SK-MEL-5 (cell line): ENCODE measurements at places on chromosomes 3 and 15.

GRCh38 chr3:195766671-195767070 is 45.1 kb downstream of the MUC4 start:
- no peak for DNase-seq

- peak; percentile 24 for DNase-seq
Measured at GRCh38 chr3:116579840-116580239, 129.7 kb upstream of the TUSC7 start.

DNA sequence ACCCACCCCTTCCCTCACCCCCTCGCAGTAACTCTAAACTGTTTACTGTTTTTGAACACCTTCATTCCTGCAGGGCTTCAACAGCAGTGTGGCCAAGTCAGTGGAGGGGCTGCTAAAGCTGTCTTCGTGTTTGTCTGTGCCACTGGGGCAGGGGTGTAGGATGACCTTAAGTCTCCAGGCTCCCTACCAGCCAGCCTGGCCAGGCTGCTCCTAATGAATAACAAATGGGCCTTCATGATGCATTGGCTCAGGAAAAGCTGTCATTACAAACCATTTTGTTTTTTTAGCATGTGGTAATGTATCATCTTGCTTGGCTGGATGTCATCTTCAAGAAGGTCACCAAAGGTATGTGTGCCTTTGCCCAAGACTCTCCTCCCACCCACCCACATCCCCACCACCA is 372.2 kb upstream of the WNT5A start:
- no peak for DNase-seq

- no peak for DNase-seq
Measured at GRCh38 chr3:37811625-37812498, 49.8 kb upstream of the CTDSPL start.

- no peak for DNase-seq
Measured at GRCh38 chr3:127081001-127081720, 98.2 kb downstream of the PLXNA1 start.

- DNase-seq, result peak; percentile 13
Measured at GRCh38 chr3:100006570-100007271, 107.6 kb downstream of the FILIP1L start.

- DNase-seq, result no peak
Measured at GRCh38 chr3:143901105-143901504, 52.8 kb upstream of the SLC9A9 start.

DNA sequence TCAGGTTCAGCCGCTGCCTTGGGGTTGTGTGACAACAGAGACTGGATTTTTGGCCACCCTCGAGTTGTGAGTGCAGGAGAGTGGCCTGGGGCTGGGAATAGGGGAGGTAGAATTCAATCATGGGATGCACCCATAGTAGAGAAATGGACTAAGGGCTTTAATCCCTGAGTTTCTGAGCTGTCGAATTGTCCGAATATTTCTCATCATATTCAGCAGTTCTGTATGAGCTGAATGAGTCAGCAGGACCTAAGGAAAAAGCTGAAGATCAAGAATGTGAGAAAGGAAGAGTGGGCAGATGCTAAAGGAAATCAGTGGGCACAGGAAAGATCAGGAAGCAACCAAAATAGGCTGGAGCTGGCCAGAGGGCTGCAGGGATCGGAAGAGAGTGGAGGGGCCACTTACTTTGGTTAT is 44.4 kb upstream of the SACM1L start:
- DNase-seq, result no peak

- DNase-seq, result peak; percentile 56
Measured at GRCh38 chr3:151871639-151872468, 1.6 kb upstream of the SUCNR1 start.

- DNase-seq, result peak; percentile 82
Measured at GRCh38 chr3:146640955-146641867, 36.1 kb upstream of the PLSCR5 start.

- no peak for DNase-seq
Measured at GRCh38 chr3:52433328-52433995, 11.4 kb downstream of the SEMA3G start.

GRCh38 chr3:79385211-79385610 is 382.6 kb downstream of the ROBO1 start:
- no peak for DNase-seq

DNA sequence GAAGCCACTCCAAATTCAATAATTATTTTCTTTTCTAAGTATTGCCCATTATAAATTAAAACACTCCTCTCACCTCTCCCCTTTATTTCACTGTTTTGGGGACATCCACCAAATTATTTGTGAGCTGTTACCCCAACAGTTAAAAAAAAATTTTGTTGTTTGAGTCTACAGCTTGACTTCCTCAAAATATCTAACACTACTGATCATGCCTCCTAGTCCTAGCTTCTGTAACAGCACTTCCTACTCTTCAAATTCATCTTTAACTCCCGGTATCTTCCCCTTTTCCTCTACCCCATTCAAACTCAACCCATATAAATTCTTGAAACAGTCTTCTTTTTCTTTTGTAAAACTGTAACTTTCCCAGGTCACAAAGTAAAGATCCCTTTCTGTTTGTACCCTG is 15.9 kb downstream of the PARL start:
- no peak for DNase-seq

DNA sequence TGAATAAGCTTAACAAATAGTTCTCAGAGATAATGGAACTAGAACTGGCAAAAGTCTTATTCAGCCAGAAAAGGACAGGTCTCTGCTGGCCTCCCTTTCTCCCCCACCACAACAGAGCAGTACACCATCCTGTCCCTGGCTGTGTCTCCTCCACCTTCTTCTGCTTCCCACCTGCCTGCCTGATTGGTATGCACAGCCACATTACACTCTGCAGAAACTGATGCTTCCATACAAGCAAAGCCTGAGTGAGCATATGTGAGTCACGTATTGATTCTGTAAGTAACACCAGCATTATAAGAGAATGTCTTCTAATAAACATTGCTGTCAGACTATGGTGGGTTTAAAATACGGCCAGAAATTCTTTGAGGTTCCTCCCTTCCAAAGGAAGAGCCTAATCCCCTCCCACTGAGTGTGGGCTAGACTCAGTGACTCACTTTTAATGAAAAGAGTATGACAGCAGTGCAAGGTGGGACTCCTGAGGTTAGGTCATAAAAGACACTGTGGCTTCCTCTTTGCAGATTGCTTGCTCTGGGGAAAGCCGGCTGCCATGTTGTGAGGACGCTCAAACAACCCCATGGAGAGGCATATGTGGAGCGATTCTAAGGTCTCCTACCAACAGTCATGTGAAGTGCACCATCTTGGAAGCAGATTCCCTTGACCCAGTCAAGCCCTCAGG is 44.4 kb downstream of the ANXA2 start:
- DNase-seq, result no peak

DNA sequence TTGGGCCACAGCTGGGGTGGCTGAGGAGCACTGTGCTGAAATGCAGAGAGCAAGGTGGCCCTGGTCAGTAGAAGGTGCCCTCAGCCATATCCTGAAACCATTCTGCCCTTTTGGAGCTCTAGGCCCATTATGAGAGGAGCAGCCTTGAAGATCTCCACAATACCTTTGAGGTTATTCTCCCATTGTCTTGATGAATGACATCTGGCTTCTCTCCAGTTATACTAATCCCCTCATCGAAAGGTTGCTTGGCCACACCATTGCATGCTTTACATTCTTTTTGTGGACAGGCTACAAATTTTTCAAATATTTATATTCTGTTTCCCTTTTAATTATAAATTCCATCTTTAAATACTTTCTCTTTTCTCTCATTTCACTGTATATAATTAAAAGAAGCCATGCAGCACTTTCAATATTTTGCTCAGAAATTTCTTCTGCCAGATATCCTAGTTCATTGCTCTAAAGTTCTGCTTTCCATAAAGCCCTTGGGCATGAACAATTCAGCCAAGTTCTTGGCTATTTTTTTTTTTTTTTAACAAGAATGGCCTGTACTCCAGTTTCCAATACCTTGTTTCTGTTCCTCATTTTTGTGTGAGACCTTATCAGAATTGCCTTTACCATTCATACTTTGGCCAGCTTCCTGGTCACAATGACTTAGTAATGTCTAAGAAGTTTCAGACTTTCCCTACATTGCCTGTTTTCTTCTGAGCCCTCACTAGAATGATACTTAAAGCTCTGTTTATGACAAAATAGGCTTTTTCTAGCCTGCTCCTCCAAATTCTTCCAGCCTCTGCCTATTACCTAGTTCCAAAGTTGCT is 138.9 kb upstream of the SGO1 start:
- DNase-seq, result no peak
